ENCODE measurements at places on chromosomes 3 and 15. TPM values are rescaled to one million over a fixed set of nuclear protein-coding genes. Genes with fewer than 3 reads are reported as not detected.

- no peak for DNase-seq
Observed at GRCh38 chr3:174329321-174329720, 529.8 kb upstream of the NAALADL2 start.

GRCh38 chr3:492586-493316 is 296.2 kb downstream of the CHL1 start:
- DNase-seq, result no peak

- no peak for DNase-seq
Observed at GRCh38 chr3:40593351-40593750, 68.6 kb downstream of the ZNF621 start.

DNA sequence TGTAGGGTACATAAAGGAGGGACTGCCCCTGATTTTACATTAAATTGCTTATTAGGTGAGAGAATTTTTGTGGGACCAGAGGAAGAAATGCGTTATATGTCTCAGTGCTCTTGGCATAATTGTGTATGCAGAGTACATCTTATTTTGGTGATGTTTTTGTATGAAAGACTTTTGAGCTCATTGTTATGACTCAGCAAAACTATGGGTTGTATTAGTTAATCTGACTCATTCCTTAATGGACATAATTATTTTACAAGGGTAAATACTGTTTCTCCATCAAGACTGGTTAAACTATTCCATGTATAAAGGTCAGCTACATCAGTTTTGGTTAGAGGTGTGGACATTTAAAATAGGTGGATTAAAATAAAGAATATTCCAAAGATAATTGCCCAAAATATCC is 156.8 kb downstream of the ALCAM start:
- DNase-seq, result no peak

- no peak for DNase-seq
Observed at GRCh38 chr3:81186412-81186811, 575.0 kb downstream of the GBE1 start.

- no peak for DNase-seq
Observed at GRCh38 chr3:23493889-23494288, 290.8 kb downstream of the UBE2E2 start.

DNA sequence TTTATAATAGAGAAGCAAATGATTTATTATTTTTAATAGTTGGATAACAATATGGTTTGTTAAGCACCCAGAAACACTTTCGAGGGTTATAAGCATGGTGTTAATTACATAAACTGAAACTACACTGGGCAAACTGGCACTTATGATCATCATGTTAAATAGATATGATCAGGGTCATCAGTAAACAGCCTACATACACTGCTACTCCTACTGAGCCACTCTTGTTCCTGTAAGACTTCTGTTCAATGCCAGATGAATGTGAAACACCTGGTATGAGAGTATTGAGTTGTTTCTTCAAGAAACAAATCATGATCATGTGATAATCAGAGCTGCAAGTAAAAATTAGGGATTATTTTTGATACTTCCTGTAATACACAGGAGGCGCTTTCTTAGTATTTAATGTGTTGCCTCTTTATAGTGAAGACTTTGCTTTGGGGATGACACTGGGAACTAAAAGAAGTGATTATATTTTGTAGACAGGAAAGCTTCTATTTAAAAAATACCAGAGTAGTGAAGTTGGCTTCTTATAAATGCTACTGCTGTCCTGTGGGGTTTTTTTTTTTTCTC is 32.3 kb upstream of the UTS2B start:
- no peak for DNase-seq

DNA sequence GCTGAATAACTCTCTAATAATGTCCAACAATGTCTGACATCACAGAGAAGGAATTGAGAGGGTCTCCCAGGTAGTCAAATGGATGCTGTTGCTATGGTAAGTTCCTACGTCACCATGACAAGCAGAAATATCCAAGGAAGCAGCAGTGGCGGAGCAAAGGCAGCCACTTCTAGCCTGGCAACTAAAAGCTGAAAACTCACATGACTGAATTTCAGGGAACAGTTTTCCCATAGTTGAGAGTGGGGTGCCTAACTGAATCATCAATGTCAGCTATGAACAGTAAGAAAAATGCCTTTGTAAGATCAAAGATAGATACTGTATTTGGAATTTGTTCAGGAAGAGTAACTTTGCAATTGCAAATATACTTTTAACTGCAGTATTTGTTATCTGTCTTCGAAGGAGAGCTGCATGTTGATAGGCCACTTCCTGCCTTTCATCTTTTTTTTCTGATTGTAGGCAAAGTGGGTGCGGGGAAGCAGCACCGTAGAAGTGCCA is 161.7 kb downstream of the BBX start:
- no peak for DNase-seq

DNA sequence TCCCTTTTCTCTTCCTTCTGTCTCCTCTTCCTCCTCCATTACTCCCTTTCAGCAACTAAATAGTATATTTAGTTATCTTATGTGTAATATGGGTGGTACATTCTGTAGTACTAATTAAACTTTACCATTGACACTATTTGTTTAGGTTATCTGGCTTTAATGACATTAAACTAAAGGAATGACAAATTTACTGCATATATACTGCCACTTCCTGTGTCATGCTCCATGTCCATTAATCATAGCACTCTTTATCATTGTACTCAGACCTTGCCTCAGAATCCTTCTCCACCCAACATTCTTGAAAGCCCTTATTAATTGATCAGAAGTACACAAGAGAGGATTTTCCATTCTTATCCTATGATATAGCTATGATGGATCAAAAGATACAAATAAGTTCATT is 244.2 kb downstream of the NAALADL2 start:
- no peak for DNase-seq

- no peak for DNase-seq
Observed at GRCh38 chr3:108127301-108127988, 36.6 kb upstream of the CD47 start.

DNA sequence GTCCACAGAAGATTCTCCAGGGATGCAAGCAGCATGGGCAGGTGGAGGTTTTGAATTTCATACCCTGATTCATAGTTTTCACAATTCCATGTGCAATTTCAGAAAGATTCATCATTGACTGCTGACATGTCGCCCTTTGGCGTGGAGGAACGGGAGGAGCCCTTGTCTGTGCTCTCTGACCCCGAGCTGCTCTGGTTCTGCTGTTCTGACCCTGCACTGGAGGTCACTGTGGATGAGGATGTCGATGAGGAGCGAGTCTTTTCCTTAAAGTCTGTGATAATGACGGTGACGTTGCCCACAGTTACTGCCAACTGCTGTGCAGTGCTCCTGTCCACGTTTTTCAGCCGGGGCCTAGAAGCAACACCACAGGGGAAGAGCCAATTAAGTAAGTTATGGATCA is 470.0 kb downstream of the SHQ1 start:
- DNase-seq, result no peak

- no peak for DNase-seq
Observed at GRCh38 chr3:195012100-195012499, 258.9 kb downstream of the XXYLT1 start.

DNA sequence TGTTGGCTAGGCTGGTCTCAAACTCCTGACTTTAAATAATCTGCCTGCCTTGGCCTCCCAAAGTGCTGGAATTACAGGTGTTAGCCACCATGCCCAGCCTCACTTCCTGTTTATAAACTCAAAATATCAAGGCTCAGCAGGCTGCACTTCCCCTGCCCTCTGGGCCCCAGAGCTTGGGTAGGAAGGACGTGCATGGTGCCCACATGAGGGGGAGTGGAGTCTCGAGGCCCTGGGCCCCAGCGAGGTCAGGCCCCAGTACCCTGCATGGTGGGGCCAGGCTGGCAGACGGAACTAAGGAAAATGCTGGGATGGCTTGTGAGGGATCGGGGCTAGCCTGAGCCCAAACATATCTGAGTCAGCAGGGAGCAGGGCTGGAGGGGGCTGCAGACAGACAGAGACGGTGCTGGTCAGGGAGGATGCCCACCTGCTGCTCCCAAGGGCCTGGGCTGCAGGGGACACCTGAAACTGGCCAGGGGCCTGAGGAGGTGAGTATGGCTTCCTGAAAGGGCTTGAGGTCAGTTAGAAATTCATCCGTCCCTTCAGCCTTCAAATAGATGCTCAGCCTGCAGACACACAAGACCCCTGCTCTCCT is 5.1 kb downstream of the SPTBN5 start:
- DNase-seq, result no peak

DNA sequence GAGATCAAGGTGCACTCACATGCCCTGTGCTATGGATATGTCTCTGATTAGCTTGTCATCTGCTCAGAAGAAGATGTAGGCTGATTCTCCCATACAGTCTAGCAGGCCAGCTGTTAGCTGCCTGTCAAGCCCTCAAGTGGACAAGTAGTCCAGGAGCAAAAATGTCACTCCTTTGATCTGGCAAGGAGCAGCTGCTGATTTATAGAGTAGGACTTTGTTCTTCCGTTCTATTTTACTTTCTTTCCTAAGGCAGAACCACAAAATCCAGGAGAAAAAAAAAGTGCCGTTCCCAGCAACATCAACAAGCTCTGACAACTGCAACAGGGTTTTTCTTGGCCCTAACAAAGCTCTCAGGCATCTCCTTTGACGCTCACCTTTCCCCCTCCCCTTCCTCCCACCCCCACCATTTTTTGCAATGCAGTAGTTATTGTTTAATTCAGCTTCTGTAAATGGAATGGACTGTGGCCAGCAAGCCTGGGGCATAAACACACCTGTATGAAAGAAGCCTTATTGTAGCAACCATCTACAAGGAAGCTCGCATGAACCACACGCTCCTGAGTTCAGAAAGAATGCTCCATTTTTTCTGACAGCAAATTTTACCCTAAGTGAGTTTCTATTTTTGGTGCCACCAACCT is 196.3 kb downstream of the MEIS2 start:
- DNase-seq, result peak; percentile 21

GRCh38 chr3:111735243-111735758 is 123.8 kb upstream of the PHLDB2 start:
- no peak for DNase-seq

GRCh38 chr3:184078851-184079250 is 18.0 kb upstream of the HTR3E start:
- DNase-seq, result no peak

GRCh38 chr3:78993375-78993774 is 774.4 kb downstream of the ROBO1 start:
- no peak for DNase-seq

DNA sequence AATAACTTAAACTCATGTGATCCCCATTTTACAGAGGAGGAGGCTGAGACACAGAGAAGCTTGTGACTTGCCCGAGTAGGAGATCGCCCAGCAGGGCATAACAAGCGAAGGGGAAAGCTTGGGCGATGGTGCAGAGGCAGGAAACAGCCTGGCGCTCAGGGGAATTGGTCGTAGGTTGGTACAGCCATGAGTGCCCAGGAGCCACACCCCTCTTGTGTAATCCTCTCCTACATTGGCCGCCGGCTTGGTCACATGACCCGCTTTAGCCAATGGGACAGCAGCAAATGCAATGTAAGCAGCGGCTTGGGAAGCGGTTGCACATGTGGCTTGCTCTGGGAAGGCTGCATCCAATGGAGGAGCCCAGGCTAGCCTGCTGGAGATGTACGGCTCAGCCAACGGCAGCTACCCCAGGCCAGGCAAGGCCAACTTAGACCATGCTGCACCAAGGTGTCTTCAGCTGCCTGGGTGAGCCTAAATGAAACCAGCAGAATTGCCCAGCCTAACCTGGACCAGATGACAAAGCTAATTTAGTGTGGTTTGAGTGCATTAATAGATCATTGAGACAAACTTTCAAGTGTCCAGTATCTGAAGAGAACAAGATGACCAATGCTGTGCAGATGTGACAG is 50.3 kb upstream of the SLC6A6 start:
- no peak for DNase-seq

GRCh38 chr15:62021991-62022600 is 38.2 kb downstream of the VPS13C start:
- no peak for DNase-seq

- DNase-seq, result no peak
Observed at GRCh38 chr3:104428337-104428925, 938.3 kb upstream of the ALCAM start.

DNA sequence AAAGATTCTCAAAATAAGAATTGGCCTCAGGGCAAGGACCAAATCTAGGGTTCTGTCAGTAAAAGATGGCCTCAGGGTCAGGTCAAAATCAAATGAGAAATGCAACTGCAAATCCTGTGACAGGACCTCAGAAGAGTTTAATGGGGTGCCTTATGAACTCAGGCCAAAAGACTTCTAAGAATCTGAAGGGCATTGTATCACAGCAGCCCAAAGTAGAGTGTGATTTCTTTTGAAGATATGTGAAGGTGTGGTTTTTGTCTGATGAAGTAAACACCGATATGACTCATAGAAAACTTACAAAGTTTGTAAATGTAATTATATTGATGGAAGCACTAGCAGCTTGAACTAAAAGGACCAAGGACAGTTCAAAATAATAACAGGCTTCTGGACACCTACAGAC is 966.1 kb downstream of the AGBL1 start:
- DNase-seq, result no peak

GRCh38 chr3:47650294-47650693 is 71.6 kb upstream of the CSPG5 start:
- DNase-seq, result no peak

- DNase-seq, result no peak
Observed at GRCh38 chr3:129114455-129114854, 7.1 kb downstream of the RAB43 start.

DNA sequence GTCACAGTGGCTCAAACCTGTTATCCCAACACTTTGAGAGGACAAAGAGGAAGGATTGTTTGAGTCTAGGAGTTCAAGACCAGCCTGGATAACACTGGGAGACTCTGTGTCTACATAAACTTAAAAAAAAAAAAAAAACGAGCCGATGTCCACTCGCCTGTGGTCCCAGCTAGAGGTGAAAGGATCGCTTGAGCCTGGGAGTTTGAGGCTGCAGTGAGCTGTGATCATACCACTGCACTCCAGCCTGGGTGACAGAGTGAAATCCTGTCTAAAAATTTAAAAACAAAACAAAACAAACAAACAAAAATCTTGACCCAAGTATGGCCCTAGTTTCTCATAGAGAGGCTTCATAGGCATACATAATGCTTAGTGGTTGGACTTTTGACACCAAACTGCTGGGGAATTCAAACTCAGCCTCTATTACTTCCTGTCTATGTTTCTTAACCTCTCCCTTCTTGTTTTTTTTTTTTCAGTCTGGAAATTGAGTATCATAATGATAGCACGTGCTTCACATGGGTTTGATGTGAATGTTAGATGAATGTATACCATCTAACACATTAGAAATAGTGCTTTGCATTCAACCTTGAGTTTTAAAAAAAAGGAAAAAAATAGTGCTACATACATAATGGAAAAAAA is 46.4 kb upstream of the CAPN7 start:
- no peak for DNase-seq

ARRDC4 gene
- 51.5 TPM for total RNA-seq

ROPN1B gene
- total RNA-seq, result not detected

ZNF620 gene
- 7.0 TPM for total RNA-seq

CGNL1 gene
- total RNA-seq, result 4.5 TPM

PLCH1 gene
- total RNA-seq, result 10.2 TPM

HGD gene
- 15.7 TPM for total RNA-seq

Data from mucosa of descending colon (tissue), 3 donors.